ENCODE measurements at places on chromosomes 1 and 21.

DNA sequence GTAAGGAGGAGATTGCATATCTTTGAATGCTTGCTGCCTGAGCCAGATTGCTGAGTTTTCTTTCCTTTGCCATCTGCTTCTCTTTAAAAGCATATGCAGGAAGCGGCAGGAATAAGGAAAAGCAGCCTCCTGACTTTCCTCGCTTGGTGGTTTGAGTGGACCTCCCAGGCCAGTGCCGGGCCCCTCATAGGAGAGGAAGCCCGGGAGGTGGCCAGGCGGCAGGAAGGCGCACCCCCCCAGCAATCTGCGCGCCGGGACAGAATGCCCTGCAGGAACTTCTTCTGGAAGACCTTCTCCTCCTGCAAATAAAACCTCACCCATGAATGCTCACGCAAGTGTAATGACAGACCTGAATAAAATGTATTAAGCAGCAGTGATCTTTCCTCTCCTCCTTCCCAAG lies 1.5 kb downstream of the CORT start:
- DNase-seq, result no peak

DNA sequence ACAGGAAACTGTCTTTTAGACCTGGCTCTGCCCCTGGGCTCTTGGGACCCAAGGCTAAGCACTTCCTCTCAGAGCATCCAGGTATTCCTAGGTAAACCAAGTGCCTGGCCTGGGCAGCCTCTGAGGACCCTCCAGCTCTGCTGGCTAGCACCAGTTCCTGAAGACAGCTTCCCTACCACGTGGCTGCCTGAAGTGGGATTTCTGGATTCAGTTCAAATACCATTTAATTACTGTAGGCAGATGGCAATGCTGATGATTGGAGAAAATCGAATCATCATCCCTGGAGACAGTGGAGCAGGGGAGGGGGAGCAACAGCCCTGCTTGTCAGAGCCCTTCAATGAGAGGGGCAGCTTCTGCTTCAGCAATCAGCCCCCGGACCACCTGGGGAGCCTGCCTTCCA lies 11.9 kb downstream of the KIF21B start:
- DNase-seq, result no peak

- DNase-seq, result no peak
These were observed 1252.1 kb downstream of the NCAM2 start for GRCh38 chr21:22250355-22250754.

DNA sequence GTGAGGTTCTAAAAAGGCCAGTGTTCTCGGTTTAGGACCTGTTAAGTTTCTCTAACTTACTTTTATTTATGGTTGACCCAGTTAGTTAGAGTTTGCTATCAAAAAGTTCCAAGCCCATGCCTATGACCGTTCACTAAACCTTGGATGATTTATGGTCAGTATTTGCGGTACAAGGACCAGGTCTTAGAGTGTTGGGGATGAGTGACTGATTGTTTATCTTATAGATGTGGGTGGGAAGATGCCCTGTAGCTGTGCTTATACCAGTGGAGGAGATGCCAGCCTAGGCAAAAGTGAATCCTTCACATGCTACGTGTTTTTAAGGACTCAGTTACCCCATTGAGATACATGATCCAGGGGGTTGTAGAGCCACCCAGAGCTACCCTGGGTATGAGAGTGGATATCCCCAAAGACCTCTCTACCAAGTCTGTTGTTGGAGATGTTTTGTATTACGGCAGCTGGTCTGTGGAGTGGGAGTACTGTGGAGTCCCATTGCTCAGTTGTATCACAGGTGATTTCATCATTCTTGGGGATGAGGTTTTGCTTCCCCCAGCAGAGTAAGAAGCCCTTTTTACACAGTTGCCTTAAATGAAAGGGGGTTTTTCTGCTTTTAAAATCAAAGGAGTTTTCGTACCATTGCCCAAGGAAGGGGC lies 2.1 kb downstream of the SLC22A15 start:
- no peak for DNase-seq

GRCh38 chr1:212754680-212755079 lies 36.9 kb downstream of the NSL1 start:
- peak; percentile 12 for DNase-seq

GRCh38 chr21:44006656-44007055 lies 5.5 kb upstream of the TRAPPC10 start:
- no peak for DNase-seq

DNA sequence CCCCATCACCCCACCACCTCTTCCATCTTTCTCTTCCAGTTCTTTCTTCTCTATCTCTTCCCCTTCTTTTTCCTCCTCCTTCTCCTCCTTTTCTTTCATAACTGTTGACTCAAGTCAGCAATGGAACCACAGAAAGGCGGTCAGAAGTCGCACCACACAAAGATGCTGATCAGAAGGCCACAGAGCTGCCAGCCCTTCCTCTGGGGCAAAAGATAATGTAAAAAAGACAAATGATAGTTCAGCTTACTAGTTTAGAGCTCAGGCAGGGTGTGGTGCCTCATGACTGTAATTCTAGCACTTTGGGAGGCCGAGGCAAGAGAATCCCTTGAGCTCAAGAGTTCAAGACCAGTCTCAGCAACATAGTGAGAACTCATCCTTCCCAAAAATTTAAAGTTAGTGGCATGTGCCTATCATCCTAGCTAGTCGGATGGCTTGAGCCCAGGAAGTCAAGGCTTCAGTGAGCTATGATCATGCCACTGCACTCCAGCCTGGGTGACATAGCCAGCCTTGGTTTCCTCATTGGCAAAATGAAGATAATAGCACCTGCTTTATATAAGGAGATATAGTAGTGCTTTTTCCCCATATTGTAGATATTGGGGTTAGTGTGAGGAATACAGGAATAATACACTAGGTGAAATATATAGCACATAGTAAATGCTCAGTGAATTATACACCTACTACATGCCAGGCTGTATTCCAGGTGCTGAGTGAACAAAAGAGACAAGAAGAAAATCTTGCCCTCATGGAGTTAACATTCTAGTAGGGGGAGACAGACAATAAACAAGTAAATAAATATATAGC lies 12.5 kb upstream of the IGSF3 start:
- DNase-seq, result no peak

GRCh38 chr21:33554236-33554981 lies 11.6 kb downstream of the SON start:
- no peak for DNase-seq

GRCh38 chr1:169959686-169960085 lies 66.0 kb upstream of the SCYL3 start:
- DNase-seq, result no peak

DNA sequence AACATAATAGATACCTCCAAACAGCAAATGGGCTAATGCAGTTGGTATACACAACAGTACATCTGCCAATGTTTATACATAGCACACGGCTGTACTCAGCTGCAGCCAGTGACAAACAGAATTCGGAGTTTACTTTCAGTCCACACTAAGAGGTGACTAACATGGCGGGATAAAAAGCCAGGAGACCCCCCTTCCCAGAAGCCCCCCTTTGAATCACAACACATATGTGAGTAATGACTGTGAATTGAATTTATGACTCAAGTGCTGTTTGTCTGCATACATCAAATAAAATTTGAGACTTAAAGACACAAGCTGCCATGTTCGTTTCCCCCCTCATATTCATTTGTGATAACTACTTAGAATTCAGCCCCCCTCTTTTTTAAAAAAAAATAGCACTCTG lies 113.2 kb downstream of the RUNX1 start:
- peak; percentile 40 for DNase-seq

GRCh38 chr1:117169871-117170596 lies 40.7 kb downstream of the VTCN1 start:
- DNase-seq, result no peak

DNA sequence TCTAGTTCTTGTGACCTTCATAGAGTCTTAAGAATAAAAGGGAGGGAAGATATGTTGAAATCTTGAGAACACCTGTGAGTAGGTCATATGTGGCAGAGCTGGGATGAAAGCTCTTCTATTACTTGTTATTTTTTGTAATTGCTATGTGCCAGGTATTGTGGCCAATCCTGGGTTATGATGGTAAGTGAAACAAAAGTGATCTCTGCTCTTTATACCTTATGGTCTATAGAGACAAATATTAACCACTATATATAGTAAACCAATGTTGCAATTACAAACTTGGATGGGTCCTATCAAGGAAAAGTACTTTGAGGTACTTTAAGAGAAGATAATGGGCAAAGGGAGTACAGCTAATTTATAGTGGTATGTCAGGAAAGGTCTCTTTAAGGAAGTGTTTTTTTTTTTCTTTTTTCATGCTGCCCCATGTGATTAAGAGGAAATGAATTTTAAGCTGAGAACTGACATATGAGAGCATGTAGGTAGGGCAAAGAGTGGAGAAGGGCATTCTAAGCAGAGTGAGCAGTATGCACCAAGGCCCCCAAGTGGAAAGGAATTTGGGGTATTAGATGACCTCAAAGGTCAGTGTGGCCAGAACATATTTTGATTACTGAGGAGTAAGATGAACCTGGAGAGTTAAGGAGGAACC lies 43.3 kb downstream of the POU2F1 start:
- DNase-seq, result no peak

DNA sequence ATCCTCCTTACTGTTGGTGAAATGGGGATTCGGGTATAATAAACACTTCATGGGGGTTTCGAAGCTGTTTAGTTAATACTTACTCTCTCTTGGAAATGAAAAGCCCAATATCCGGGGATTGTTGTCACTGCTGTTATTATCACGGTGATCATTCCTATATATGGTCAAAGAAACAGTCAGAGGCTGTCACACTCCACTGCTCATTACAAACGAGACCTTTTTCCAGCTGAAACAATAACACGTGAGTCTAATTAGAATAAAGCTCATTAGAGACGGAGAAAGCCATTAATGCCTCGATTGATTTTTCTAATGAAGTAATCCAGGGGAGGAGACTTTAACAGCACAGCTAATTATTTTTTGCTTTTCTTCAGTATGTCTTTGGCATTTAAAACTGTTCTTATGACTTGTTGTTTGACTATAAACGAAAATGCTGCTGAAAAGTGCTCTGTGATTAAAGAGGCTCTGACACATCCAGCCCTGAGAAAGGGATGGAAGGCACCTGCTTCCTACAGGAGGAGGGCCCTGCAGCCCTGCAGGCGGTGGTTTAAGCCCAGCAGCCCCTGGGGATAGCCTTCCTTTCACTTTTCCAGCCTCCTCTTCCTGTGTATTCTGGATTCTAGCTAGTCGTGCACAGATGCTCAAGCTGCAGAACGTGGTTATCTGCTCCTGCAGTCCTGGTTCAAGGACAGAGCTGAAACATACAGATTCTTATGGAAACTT lies 143.6 kb downstream of the EDEM3 start:
- no peak for DNase-seq

DNA sequence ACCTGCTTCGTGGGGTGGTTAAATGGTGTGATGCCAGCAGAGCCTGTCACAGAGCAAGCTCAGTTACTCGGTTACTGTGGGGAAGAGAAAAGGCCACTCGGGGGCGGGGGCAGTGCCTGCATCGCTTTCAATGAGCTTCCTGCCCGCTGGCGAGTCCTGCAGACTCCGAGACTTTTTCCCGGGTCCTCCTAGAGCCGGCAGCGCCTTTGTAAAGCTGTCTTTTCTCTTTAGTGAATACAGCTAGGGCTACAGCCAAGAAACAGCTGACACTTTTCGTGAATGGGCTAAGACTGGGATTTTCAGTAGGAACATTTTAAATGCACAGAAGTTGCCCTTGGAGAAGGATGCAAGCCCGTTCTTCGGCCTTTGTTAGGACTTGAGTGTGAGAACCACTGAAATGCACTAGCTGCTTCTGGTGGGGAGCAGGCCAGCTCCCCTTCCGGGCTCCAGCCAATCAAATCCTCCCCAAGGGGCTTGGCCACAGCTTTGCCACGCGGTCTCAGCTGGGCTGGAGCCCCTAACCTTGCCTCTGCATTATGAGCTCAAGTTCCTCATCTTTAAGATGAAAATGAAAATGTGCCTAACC lies 23.4 kb upstream of the EFHD2 start:
- peak; percentile 14 for DNase-seq

DNA sequence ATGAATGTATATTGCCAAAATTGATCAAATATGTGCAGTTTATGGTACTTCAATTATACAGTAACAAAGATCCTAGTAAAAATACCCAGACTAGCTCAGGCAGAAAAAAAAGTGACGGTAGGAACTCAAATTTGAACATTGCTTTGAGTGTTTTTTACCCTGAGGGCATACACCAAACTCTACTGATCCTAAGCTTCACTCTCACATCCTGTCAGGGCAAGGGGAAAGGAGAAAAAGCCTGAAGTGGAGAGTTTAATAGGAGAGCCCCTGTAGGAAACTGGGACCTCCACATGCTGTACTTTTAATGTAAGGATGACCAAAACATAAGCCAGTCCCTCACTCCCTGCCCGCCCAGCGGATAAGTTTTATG lies 59.8 kb upstream of the GNG12 start:
- no peak for DNase-seq

- no peak for DNase-seq
These were observed 46.0 kb downstream of the GRHL3 start for GRCh38 chr1:24364975-24365678.

GRCh38 chr21:28089599-28090441 lies 902.9 kb downstream of the LTN1 start:
- DNase-seq, result no peak

GRCh38 chr1:184392067-184392466 lies 5.2 kb downstream of the C1orf21 start:
- DNase-seq, result no peak

DNA sequence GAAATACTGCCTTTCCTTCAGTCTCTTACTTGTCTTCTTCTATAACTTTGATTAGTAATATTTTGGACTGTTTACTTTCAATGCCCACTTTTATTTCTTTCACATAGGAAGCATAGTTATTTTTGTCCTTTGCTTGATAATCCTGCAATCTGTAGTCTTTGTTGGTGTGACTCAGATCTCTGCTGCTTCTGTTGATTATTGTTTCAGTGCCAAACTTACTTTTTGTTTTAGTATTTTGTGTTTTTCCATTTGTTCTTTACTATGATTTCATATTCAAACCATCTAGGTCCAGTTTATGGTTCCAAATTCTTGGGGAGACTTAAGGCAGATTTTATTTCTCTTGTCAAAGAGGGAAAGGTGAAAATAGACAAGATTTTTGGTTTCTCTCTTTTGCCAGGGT lies 399.9 kb downstream of the HLX start:
- DNase-seq, result no peak

DNA sequence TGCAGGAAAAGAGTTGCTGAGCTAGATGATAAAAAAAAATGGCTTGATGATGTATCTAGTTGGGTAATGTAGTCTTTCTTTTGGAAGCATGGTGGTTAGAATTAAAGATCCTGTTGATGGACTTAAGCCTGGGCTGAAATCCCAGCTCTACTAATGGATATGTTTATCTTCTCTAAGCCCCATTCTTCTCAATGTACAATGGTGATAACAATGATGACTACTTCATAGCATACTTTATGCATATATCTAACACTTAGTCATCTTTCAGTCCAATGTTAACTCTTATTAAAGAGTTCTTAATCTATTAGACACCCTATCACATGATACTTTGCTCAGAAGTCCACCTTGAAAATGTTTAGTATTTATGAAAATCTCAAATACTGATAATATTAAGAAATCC lies 189.5 kb downstream of the PLA2G4A start:
- DNase-seq, result no peak

- no peak for DNase-seq
These were observed 162.0 kb upstream of the ZP4 start for GRCh38 chr1:238052496-238053266.

Measured in CD4-positive, alpha-beta T cell treated with Interleukin-17A for 4 hours (primary cell).